ENCODE measurements at places on chromosomes 1 and 21.
A peak's percentile ranks its signal among the peaks of the same experiment; 100 is the strongest.

DNA sequence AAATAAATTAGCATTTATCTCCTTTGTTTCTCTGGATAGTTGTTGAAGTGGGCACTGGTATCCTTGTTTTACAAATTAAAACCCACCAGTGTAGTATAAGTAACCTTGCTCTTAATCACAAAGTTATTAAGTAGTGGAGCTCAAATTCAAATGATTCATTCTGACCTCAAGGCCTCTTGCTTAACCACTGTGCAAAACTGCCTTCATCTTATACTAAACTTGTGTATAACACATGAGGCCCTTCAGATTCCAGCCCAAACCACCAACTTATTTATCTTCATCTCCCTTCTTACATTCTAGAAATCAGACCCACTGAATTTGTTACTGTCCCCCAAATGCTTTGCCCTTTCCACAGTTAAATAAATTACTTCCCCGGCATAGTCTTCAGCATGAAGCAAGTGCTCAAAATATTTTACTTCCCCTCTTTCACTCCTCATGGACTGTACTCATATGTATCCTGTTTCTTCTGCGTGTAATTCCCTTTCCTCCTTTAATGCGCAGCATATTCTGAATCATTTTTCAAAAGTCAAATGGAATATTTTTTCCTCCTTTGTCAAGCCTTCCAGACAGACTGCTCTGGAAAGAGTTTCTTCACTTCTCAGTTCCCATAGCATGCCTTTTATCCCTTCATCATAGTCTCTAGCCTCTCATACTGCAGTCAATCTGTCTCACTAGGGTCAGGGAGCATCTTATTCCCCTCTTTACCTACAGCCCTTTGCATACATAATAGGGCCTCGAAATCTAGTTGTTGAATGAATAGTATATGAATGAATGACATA is 19.0 kb upstream of the DNASE2B start:
- no peak for DNase-seq

GRCh38 chr1:29563571-29563970 is 327.2 kb downstream of the PTPRU start:
- DNase-seq: no peak

DNA sequence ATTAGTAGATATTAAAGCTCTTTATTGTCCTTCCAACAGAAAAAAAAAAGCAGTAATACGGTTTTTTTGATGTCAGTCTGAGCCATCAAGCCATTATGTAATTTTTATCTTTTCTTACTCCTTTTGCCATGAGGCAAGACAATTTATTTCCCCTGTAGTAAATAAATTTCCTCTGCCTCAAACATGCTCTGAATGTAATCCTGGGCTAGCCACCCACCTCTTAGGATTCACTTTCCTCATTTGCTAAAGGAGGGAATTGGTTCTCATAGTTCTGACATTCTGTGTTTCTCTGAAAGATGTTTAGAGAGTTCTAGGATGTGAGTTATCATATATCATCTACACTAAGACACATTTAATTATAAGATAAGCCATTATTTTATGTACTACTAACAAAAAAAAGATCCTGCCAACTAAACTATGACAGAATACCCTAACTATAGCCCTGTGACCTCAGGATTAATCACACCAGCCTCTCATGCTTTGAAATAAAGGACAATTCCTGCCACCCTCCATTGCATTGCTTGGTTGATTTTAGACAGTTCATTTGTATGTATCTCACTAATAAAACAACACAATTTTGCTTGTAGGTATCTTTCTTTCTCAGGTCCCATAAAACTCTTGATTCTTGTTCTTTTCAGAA is 34.0 kb upstream of the RAP1A start:
- DNase-seq: no peak

GRCh38 chr1:32303997-32304622 is 12.2 kb downstream of the HDAC1 start:
- DNase-seq: no peak

- no peak for DNase-seq
Observed at GRCh38 chr1:223662943-223663342, 2.6 kb downstream of the CAPN8 start.

DNA sequence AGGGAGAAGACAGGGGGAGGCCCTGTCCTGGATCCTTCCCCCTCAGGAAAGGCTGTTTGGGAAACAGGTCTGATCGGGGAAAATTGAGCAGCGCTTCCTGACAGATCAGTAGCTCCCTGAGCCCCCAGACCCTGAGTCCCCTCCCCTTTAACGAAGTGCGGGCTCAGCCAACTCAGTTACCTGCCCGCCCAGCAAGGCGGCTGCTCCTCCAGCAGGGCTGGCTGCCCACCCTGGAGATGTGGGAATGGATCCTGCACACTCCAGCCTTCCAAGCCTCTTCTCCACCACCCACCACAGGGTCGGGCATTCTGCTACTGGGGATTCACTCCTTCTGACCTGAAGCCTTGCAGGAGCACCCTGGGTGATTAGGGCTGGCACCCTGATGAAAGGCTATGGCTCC is 27.6 kb upstream of the LAPTM5 start:
- DNase-seq: no peak

DNA sequence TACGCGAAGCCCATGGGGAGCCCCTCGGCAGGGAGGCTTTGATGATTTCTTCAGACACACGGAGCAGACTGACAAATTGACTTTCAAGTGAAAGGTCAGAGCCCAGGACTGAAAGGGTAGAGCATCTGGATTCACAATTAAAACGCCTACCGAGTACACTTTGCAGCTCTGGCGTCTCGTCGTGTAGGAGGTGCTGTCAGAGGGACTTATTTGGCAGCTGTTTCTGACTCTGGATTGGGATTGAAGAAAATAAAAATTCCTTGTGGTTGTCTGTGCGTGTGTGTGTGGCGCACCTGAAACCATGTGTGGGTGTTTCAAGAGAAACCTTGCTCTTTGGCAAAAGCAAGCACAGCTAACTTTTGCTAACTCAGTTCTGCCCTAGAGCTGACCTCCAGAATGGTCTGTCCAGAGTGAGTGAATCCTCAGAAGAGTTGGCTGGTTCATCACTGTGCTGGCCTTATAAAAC is 348.7 kb downstream of the HLX start:
- DNase-seq: no peak

GRCh38 chr1:186187601-186188000 is 187.5 kb downstream of the TPR start:
- DNase-seq: no peak

DNA sequence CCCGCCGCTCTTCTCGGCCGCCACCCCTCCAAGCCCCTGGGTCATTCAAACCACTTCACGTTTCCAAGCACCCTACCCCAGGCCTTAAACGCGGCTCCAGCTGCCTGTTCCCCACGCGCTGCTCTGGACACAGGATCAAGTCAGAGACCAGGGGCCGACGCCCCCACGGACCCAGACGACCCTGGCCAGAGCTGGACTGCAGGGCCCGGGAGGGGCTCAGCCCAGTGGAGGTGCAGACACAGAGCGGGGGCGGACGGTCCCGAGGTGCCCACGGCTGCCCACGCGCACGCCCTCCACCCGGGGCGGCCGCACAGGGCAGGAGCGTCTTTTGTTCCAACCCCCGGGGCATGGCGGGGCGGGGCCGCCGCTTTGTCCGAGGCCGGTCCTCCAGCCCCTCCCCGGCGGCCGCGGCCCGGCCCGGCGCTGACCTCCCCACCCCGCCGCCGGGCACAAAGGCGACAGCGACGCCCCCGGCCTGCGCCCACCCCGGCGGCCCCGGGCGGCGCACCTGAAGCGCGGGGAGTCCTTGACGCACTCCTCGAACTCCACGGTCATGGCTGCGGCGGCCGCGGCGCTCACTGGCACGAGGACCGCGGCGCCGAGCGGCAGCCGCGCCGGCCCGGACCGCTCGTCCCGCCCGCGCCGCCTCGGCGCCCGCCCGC is 338 bp downstream of the ACAP3 start:
- no peak for DNase-seq

- DNase-seq: no peak
Observed at GRCh38 chr1:150008699-150009098, 1.8 kb downstream of the OTUD7B start.

DNA sequence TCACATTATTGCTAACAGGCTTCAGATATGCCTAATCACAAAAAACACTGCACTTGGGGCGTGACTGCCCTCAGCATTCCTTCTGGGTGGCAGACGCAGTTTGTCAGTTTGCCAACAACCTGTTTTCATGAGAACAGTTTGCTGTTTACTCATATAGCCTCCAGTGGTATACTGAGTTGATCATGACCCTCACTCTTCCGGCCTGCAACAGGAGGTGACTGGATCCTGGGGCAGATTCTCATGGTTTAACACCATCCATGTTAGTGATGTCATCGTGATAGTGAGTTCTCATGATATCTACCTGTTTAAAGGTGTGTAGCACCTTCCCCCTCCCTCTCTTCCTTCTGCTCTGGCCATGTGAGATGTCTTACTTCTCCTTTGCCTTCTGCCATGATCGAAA is 555.2 kb downstream of the PLPP3 start:
- no peak for DNase-seq

DNA sequence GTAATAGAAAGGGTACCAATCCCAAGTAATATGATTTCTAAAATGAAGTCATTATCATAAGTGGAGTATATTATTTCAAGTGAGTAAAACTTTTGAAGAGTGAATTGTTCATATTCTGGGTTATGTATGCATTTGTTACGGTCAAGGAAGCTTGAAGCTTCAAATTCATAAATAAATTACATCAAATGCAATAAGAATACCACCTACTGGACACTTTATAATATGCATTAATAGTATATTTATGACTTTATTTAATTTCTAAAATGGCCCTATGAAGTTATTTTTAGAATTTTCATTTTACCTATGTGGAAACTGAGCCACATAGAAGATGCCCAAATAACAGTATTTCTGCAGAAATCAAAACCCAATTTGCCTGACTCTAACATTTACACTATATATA is 260.6 kb downstream of the SMYD3 start:
- no peak for DNase-seq

DNA sequence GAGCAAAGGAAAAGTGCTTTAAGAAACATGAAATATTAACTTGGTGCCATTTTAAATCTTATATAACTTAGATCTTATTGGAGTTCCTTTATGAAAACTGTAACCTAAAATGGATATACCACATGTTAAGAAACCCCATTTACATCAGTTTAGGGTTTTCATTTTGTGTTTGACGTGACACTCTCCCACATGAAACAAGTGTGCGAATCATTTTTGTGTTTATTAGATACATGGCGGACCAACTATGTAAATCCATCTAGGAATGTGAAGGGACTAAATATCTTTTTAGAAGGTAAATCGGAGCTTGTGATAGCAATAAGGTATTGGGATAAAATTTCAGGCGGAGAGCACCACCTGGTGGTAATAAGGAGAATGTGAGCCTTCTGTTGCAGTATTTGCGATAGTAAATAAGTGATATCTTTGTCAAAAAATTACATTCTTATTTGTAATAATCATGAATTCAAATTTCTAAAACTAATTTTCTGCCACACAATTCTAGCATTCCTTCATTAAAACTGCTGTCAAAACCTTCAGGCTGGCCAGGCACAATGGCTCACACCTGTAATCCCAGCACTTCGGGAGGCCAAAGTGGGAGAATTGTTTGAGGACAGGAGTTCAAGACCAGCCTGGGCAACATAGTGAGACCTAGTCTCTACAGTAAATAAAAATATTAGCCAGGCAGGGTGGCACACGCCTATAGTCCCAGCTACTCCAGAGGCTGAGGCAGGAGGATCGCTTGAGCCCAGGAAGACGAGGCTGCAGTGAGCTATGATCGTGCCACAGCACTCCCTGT is 31.3 kb downstream of the SMAP2 start:
- DNase-seq: peak; percentile 80

DNA sequence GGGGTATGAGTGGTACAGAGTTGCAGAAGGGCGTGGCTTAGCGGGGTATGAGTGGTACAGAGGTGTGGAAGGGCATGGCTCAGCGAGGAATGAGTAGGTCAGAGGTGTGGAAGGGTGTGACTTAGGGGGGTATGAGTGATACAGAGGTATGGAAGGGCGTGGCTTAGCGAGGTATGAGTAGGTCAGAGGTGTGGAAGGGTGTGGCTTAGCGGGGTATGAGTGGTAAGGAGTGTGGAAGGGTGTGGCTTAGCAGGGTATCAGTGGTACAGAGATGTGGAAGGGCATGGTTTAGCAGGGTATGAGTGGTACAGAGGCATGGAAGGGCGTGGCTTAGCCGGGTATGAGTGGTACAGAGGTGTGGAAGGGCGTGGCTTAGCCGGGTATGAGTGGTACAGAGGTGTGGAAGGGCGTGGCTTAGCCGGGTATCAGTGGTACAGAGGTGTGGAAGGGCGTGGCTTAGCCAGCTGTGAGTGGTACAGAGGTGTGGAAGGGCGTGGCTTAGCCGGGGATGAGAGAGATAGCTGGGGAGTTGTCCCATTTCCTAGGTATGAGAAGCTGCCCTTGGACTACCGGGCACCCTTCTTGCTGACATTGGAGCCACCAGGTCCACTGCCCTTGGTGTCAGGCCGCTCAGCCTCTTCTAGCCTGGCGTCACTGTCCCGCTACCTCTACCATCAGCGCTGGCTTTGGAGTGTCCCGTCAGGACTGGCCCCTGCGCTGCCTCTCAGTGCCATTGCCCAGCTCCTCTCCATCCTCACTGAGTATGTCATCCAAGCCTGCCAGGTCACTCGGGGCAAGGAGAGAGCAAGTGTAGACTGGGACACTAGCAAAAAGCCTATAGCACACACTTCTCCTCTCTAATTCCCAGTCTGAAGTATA is 29.8 kb downstream of the HYI start:
- DNase-seq: no peak

DNA sequence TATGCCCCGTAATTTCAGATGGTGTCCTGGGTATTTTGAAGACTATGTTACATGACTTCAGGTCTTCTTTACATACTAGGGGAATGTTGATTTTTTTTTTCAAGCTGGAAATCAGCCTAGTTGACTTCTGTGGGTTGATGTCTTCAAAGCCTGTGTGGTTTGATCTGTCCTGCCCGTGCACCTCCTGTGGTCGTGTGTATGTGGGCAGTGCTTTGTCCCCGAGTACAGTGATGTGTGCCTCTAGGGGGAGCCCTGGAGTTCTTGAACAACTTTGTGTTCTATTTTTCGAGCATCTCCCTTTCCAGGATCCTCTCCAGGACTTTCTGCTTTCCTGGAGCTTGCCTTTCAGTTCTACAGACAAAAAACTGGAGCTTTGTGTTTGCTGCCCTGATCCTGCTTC is 28.9 kb downstream of the OBSCN start:
- DNase-seq: no peak

DNA sequence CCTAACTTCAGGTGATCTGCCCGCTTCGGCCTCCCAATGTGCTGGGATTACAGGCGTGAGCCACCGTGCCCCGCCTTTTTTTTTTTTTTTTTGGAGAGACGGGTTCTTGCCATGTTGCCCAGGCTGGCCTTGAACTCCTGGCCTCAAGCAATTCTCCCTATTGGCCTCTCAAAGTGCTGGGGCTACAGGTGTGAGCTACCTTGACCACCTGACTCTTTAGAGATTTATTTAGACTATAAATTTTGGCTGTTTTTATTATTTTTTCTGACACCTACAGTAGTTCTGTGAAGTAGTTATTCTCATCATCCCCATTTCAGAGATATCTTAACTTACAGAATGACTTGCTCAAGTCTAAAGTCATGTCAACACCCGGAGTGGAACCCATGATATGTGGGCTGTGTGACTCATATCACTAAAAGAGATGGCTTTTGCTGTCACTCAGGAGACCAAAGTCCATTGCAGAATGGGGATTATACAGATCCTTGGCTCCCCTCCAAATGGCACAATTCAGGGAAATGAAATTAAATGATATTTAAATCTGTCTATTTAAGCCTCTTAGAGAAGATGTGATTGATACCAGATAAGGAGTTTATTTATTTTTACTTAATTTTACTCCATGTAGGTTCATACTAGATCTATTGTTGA is 93.2 kb downstream of the CTH start:
- no peak for DNase-seq

- no peak for DNase-seq
Observed at GRCh38 chr1:238642231-238642630, 744.1 kb upstream of the CHRM3 start.
